ENCODE measurements at places on chromosomes 11 and 22.

- no peak for DNase-seq
These were observed 68.3 kb downstream of the CCDC83 start for GRCh38 chr11:85923455-85923854.

GRCh38 chr11:17578296-17578695 is 31.2 kb downstream of the OTOG start:
- DNase-seq = no peak

DNA sequence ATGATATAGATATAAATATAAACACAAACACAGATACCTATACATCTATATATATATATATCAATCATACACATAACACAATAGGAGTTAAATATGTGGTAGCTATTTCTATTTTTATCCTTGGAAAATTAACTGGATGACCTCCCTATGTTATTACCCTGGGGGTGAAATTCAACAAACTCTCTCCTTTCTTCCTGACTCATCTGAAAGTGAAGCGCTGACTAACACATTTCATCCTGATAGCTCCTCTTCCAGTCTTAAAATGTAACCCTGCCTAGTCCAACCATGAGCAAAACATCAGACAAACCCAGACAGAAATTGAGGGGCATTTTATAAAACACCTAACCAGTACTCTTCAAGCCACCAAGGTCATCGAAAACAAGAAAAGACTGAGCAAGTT is 220.6 kb upstream of the ISX start:
- DNase-seq = no peak

GRCh38 chr11:130370845-130371590 is 56.3 kb upstream of the ZBTB44 start:
- DNase-seq = no peak

- DNase-seq = no peak
These were observed 96.4 kb upstream of the SESN3 start for GRCh38 chr11:95327273-95327948.

DNA sequence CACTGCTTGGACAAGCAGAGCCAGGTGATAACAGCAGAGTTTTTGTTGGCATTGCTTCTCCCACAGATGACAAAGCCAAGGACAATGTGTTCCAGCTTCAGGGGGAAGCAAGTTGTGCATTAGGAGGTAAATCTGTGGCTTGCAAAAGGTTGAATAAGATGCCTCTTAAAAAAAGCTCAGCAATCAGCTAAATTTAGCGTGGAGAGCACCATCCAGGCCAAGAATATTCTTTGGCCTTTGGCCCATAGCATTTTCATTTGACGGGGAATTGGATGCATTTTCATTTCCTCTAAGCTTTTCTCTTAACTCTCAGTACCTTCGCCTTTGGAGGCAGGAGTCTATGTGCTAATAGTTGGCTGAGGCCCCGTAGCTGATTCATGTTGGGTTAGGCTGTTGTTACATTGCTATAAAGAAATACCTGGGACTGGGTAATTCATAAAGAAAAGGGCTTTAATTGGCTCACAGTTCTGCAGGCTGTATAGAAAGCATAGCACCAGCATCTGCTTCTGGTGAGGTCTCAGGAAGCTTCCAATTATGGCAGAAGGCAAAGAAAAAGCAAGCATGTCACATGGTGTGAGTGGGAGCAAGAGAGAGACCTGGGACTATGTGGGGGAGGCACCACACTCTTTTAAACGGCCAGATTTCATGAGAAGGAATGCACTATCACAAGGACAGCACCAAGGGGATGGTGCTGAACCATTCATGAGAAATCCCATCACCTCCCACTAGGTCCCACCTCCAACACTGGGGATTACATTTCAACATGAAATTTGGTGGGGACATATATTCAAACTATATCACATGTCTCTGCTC is 350.1 kb upstream of the C11orf87 start:
- DNase-seq = no peak
